LoVo (cell line): ENCODE measurements at places on chromosomes 3 and 15.
A peak's percentile ranks its signal among the peaks of the same experiment; 100 is the strongest.

DNA sequence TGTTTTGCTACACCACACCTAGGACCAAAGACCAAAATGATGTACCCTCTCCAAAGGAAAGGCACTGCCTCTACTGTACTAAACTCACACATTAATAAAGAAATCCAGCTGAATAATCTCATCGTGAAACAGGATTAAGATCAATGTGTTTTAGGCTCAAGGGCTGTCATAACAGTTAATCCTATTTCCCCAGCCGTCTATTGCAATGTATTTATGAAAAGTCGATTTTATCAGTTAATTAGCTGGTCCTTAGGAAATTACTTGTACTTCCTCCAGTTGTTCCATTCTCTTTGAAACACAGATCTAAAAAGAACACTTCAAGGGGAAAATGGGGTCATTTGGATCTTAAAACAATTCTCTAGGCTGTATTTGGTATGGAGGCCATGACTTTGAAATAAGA, 8.5 kb downstream of the ETV5 start:
- DNase-seq = no peak

GRCh38 chr3:116135457-116136085, 309.7 kb downstream of the LSAMP start:
- no peak for DNase-seq

DNA sequence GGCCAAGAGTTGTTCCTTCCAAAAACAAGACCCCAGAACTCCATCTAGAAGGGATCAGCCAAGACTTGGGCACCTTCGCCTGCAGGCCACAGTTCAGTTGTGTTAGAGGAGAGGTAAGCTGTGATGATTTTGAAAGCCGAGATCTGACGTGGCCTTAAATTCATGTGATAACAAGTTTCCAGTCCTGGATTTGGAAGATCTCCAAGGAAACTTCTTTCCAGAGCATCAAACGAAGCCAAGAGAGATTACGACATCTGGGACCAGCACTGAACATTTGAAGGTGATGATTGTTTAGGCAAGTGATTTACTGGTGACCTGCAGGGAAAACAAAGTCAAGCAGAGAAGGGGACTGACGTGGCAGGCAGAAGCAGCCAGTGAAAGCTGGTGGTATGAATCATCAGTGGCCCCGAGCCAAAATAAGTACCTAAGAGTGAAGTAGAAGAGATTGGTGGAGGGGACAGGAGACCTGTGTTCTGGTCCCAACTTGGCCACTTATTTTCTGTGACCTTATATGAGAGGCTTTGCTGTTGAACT, 339.0 kb upstream of the PROK2 start:
- DNase-seq = peak; percentile 81

- DNase-seq = no peak
These were observed 984 bp downstream of the FGF7 start for GRCh38 chr15:49423901-49424550.
